ENCODE measurements at places on chromosomes 3 and 15. TPM values are rescaled to one million over a fixed set of nuclear protein-coding genes. Genes with fewer than 3 reads are reported as not detected.

The SNRPA1 gene
- 44.5 TPM for total RNA-seq

The ADGRG7 gene
- not detected for total RNA-seq

The ATP2C1 gene
- 33.9 TPM for total RNA-seq

The ERC2 gene
- 0.48 TPM for total RNA-seq

The CAMP gene
- not detected for total RNA-seq

The SI gene
- not detected for total RNA-seq

The STAC gene
- total RNA-seq = 0.08 TPM

The FSTL1 gene
- total RNA-seq = 15.8 TPM

The PRICKLE2 gene
- total RNA-seq = 6.0 TPM

The SEMA3F gene
- 72.7 TPM for total RNA-seq
